ENCODE measurements at places on chromosomes 2 and 18. TPM values are rescaled to one million over a fixed set of nuclear protein-coding genes. Genes with fewer than 3 reads are reported as not detected.

Gene PASK
- 132 TPM for total RNA-seq

GRCh38 chr2:68845043-68845442 is 26.2 kb downstream of the BMP10 start:
- DNase-seq, result no peak

GRCh38 chr2:15633043-15633970 is 41.6 kb downstream of the DDX1 start:
- DNase-seq, result no peak

- DNase-seq, result no peak
Observed at GRCh38 chr2:171479154-171479814, 43.0 kb upstream of the CYBRD1 start.

DNA sequence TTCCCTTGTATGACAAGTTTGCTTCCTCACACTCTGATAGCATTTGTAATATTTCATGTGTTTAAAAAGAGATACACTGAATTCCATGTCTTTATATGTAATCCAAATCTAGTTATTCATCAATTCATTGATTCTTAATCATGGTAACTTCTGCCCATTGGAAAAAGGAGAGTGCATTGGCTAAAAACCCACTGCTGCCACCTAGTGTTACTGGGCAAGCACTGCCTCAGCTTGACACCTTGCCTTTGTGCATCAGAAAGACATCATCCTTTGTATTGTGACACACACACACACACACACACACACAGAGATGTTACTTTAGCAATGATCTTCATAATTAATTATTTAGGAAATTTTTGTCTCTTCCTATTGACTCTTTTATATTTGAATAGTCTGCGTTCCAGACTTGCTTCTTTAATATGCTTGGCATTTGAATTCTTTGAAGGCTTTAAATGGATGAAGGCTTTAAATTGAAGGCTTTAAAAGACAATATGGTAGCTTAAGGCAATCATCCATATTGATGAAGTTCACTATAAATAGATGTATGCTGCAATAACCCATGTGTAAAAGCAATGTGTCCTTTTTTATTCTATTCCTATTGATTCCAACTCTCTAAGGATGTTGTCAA is 414.2 kb upstream of the CHST9 start:
- DNase-seq, result no peak

- no peak for DNase-seq
Observed at GRCh38 chr2:189249901-189250300, 70.3 kb upstream of the COL5A2 start.
